ENCODE measurements at places on chromosomes 1 and 21.

- peak; percentile 45 for DNase-seq
These were observed 229.7 kb upstream of the CACYBP start for GRCh38 chr1:174769961-174770549.

DNA sequence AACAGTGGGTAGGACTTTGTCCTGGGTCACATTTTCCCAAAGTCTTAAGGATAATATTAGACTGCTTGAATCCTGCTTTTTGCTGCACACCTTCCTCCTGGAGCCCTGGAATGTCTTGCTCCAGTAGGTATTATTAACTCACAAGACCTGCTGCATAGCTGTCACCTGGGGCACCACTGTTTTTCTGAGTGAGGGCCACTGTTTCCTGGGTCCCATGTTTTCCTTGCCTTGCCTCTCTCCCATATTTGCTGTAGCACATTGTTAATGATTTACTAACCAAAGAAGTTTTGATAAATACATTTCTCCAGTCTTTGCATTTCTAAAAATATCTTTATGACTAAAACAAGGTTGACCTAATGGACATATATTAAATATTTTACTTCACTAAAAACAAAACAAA lies 22.5 kb upstream of the FCAMR start:
- DNase-seq: no peak

DNA sequence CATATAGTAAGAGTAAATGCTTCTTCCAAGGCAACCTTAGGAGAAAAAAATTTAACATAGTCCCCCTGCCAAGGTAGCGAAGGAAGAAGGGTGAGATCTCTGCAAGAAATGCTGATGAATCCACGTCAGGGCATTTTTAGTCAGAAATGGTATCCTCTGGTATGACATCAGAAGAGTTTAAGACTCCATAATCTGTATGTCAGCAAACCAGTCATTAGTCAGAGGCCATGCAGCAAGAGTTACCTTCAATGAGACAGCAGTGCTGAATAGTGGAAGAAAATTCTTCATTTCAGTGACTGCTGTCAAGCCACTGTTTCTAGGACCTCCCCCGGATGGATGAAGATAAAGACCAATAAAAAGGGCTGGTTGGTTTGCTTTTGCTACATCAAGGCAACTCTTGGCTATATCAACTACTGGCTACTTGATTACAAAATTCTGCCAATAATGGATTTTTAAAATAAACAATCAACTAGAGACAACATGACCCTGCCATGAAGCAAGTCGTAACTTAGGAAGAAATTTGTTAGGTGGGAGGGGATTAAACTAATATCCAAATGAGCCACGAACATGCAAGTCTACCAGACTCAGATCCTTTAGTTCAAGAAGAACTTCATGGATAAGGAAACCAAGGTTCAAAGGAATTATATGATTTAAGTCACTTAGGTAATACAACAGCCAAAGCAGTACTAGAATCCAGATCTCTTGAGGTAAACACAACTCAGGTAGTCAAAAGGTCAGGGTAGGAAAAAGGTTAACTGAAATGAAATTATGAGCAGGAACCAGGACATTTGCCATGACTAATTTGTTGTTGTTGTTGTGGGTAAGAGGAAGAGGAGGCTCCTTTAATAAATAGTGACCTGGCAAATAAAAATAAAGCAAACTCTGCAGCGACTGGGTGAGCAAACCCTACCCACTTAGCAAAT lies 25.6 kb upstream of the GUCA2A start:
- DNase-seq: no peak

- no peak for DNase-seq
These were observed 12.1 kb upstream of the SLC45A3 start for GRCh38 chr1:205692423-205692822.

- DNase-seq: no peak
These were observed 301.5 kb upstream of the DAB1 start for GRCh38 chr1:57725318-57725717.

DNA sequence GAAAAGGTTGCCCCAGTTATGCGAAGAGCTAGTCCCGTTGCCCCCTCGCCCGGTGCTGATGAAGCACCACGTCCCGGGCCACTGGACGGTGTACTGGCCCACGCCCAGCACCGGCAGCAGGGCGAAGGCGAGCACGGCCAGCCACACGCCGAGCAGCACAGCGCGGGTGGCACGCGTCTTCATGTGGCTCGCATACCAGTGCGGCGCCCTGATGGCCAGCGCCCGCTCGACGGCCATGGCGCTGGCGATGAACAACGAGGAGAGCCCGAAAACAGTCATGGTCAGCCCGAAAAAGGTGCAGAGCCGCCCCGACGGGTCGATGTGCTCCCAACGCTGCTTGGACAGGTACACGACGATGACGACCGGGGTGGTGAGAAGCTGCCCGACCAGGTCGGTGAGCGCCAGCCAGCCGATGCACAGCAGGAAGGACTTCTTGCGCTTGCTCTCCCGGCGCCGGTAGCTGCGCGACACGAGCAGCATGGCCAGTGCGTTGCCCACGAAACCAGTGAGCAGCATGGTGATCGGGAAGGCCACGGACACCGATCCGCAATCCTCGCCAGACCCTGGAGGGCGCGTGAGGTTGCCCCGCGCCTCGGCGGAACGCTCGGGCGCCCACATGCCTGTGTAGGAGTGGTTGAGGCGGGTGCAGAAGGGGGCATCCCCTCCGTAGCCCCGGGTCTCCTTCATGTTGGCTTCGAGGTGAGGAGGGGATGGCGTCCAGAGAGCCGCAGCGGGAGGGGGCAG lies 553 bp downstream of the PTGER3 start:
- DNase-seq: no peak

GRCh38 chr1:185427776-185428175 lies 110.7 kb upstream of the IVNS1ABP start:
- no peak for DNase-seq

- peak; percentile 64 for DNase-seq
These were observed 130.3 kb upstream of the DPYD start for GRCh38 chr1:98051065-98051675.

DNA sequence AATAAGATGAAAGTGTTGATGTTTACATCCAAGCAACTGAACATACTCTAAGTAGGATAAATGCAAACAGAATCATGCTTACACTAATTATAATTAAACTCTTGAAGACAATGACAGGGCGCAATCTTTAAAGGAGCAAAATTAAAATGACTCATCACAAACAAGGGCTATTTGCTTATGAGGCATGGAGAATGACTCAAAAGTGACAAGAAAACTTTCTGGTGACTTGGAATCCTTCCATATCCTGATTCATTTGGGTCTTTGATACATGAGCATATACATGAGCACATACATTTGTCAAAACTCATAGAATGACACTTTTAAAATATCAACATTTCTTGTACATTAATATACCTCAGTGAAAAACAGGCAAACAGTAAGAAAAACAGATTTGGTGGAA lies 1632.3 kb downstream of the KCNT2 start:
- DNase-seq: no peak

- DNase-seq: no peak
These were observed 473.3 kb downstream of the NEGR1 start for GRCh38 chr1:71809085-71809484.

- no peak for DNase-seq
These were observed 204.1 kb downstream of the FMN2 start for GRCh38 chr1:240295811-240296210.

GRCh38 chr1:64005801-64006200 lies 197.6 kb upstream of the UBE2U start:
- DNase-seq: no peak

GRCh38 chr1:235073968-235074522 lies 54.6 kb downstream of the TOMM20 start:
- DNase-seq: peak; percentile 66

DNA sequence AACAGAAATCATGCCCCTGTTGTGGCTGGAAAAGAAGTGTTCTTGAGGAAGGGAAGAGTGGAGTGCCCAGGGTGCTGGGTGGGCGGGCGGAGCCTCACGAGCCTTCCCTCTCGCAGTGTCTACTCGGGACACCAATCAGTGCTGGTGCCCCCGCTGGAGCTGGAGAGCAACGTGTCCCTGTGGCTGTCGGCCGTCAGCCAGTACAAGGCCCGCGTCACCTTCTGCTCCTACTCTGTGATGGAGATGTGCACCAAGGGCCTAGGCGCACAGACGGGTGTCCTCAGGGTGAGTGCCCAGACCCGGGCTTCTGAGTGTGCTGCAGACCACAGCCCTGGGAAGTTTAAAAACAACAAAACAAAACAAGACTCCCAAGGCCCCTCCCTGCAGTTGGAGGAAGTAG lies 47.4 kb downstream of the S100B start:
- DNase-seq: no peak

GRCh38 chr1:199868777-199869176 lies 158.7 kb upstream of the NR5A2 start:
- DNase-seq: no peak

DNA sequence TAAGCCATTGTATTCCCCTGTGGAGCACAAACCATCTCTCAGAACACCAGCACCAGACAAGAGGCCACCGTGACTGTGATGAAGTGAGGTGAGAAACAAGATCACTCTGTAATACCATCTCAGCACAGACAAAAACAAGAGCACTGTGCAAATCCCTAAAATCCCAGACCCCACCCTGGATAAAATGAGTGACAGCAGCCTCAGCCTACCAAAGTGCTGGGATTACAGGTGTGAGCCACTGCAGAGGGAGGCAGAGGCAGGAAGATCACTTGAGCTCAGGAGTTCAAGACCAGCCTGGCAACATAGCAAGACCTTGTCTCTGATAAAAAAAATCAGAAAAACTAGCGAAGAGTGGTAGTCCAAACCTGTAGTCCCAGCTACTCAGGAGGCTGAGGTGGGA lies 23.4 kb downstream of the SLC30A10 start:
- DNase-seq: no peak

- DNase-seq: no peak
These were observed 21.2 kb downstream of the SYT2 start for GRCh38 chr1:202689082-202689481.

DNA sequence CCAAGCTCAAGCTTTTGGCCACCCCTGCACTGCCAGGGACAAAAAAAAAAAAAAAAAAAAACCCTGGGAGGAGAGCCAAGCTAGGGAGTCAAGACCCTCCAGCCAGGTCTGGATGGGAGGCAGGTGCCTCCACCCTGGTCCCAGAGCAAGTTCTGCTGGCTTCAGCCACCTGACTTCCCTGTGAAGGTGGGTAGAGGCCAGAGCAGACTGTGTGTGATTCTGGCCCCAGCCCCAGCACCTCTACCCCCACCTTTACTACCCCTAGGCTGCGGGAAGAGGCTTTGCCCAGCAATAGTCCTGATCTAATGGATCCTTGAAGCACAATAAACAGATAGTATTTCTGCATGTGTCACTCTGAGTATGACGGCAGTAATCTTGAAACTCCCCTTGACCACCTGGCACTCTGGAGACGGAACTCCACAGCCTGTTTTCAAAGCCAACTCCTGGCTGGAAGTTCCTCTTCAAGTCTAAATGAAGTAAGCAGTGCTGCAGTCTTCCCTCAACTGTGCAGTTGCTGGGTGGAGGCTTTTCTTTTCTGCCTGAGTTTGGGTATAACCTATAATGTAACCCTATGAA lies 9.8 kb downstream of the PDZK1IP1 start:
- DNase-seq: no peak

DNA sequence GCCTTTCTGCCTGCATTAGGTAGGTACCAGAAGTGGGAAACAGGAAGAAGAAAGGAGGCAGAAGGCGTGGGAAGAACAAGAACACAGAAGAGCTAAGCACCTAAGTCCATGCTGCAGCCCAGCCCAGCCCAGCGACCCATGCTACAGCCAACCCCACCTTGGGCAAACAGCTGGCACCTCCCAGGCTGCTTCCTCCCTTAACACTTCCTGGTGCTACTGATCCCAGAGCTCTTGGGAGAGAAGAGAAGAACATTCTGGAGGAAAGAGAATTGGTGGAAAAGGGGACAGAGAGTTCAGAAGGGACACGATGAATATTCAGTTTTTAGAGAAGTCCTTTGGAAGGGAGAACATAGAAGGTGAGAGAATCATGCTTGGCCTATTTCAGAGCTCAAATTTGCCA lies 28.5 kb downstream of the PLEKHA6 start:
- DNase-seq: no peak

DNA sequence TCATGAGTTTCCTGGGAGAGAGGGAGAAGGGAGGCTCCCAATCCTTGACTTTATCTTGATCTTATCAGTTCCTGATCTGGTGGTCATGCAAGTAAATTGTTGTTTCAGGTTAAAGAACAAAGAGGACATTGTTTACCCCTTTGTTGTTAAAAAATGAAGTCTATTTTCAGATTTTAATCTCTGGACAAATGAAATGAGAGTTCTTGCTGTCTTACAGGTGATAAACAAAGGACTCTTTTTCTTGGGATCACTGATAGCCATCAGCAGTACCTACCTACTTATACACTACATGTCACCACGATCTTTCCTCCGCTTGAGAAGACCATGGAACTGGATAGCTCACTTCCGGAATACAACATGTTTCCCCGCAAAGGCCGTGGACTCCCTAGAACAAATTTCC lies 48.4 kb downstream of the CHML start:
- no peak for DNase-seq

- no peak for DNase-seq
These were observed 33.7 kb downstream of the PTP4A2 start for GRCh38 chr1:31904339-31905092.

GRCh38 chr1:87024936-87025540 lies 110.6 kb downstream of the HS2ST1 start:
- peak; percentile 49 for DNase-seq

DNA sequence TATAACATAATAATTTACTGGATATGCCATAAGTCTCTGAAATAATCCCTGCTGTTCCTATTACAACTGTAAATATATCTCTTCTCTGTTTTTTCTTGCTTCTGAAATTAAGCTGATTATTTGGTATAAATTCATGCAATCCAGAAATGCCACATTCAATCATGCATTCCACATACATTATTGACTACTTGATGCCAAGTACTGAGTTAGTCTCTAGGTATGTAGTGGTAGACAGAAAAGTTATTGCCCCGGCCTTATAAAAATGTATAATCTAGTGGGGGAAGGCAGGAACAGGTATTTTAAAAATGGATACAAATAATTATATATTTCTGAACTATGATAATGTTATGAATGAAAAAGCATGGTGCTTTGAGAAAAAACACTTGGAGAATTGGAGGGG lies 338.6 kb upstream of the SNX7 start:
- no peak for DNase-seq

DNA sequence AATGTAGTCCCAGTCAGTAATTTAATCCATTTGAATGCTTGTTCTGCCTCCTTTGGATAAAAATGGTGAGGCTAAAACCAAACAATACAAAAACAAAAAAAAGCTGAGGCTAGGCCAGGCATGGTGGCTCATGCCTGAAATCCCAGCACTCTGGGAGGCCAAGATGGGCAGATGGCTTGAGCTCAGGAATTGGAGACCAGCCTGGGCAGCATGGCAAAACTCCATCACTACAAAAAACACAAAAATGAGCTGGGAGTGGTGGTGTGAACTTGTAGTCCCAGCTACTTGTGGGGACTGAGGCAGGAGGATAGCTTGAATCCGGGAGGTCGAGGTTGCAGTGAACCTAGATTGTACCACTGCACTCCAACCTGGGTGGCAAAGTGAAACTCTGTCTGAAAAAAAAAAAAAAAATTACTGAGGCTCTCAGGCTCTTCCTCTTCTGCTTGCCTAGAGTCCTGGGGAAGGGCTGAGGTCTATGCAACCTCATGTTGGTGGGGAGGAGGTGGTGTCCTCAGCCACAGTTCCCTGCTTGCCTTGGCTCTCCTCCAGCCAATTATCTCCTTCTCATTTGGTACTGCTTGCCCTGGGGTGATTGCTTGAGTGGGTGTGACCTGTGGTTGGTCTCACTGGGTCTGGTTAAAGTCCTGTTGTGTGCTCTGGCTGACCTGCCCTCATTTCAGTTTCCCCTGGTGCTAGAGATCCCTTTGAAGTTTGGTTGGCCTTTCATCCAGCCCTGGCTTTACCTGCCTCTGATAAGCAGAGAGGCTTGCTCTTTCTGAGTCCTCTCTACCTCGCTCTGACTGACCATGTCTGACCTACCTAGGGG lies 20.9 kb downstream of the S1PR1 start:
- DNase-seq: no peak
